IPS DF 6.9 (cell line): ENCODE measurements at places on chromosomes 11 and 22.

DNA sequence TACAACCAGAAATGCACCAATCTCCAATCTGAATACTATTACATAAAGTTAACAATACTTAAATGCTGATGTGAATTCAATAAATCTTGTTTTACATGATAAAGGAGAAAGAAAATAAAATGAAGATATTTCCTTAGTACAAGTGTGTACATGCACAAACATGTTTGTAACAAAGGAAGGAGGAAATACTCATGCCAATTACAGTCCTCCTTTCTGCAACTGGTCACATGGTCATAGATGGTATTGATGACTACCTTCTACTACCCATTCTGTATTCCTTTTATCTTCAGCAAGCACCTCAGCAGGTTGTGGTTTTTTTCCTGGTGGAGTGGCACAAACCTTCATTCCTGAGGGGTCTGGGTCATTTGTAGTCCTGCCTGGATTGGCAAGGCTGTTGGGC lies 214.2 kb upstream of the GUCY1A2 start:
- DNase-seq, result no peak

- no peak for DNase-seq
These were observed 368.4 kb downstream of the BUD13 start for GRCh38 chr11:116404462-116404798.

GRCh38 chr11:44426958-44427357 lies 117.0 kb upstream of the ALX4 start:
- DNase-seq, result no peak

- DNase-seq, result no peak
These were observed 2.9 kb downstream of the SYVN1 start for GRCh38 chr11:65131417-65131776.

- no peak for DNase-seq
These were observed 546 bp downstream of the DRAP1 start for GRCh38 chr11:65919573-65920371.

GRCh38 chr11:134176284-134176683 lies 47.5 kb downstream of the NCAPD3 start:
- DNase-seq, result no peak

GRCh38 chr11:95291946-95292345 lies 60.9 kb upstream of the SESN3 start:
- no peak for DNase-seq

GRCh38 chr22:47692811-47693210 lies 930.4 kb downstream of the TBC1D22A start:
- DNase-seq, result no peak

DNA sequence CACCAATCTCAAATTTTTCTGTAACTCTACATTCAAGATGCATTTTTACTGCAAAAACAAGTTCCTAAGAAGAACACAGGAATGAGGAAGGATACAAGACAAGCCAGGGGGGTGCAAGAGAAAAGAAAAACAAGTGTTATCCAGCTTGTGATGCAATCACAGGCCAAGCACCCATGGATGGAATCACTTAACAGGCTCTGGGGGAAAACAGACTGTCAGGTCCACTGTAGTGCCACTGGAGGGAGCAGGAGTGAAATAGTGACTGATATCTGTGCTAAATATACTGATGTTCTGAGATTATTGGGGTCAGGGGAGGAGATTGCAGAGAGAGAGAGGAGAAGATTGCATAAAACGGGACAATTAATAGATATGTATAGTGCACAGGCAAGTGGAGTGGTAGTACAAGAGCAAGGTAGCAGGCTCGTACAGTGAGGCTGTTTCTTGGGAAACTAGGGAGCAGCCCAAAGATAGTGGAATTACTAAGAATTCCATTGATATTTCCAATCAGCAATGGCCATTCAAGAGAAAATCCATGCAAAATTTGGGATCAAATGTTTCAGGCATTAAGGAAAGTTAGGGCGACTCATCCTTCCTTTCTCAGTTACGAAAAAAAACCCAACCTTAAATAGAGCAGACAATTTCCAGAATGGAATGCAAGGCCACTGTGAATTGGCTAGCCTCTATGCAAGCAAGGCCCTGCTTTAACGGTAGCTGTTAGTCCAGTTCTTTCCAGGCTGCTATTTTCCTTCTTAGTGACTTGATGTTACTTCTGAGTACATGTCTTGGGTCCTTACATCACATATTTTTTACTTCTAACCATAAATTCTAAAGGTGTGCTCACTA lies 52.2 kb upstream of the CEP126 start:
- no peak for DNase-seq

- no peak for DNase-seq
These were observed 87.1 kb upstream of the OPCML start for GRCh38 chr11:133619397-133619796.

GRCh38 chr11:134170919-134171281 lies 52.9 kb downstream of the NCAPD3 start:
- no peak for DNase-seq

DNA sequence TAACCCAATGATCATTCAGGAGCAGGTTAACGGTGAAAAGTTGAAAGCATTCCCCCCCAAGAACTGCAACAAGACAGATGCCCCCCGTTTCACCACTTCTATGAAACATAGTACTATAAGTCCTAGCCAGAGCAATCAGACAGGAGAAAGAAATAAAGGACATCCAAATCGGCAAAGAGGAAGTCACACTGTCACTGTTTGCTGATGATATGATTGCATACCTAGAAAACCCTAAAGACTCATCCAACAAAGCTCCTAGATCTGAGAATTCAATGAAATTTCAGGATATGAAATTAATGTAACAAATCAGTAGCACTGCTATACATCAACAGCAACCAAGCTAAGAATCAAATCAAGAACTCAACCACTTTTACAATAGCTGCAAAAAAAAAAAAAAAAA lies 32.8 kb downstream of the PIWIL3 start:
- DNase-seq, result no peak

DNA sequence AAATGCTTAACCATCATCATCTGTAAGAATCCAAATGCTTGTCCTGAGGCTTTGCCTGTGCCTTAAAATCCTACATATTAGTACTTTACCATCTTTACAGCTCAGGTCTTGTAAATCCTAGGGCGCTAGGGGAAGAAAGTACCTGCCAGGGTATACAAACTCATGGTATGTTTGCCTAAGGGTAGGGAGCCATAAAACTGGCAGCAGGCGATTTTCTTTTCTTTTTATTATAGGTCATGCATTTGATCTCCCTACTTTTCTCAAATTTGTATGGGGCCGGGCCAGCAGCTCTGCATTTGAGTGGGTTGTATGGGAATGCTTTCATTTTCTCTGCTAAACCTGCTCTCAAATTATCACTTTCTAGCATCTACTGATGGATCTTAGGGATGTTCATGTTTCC lies 24.0 kb upstream of the ZBED5 start:
- DNase-seq, result no peak

GRCh38 chr11:36700246-36700645 lies 102.2 kb upstream of the RAG2 start:
- no peak for DNase-seq

- no peak for DNase-seq
These were observed 5.8 kb downstream of the TSPAN4 start for GRCh38 chr11:848380-848931.

- no peak for DNase-seq
These were observed 67.5 kb downstream of the PLEKHA7 start for GRCh38 chr11:16946477-16947282.

- no peak for DNase-seq
These were observed 1.4 kb downstream of the CTTN start for GRCh38 chr11:70399681-70400112.

DNA sequence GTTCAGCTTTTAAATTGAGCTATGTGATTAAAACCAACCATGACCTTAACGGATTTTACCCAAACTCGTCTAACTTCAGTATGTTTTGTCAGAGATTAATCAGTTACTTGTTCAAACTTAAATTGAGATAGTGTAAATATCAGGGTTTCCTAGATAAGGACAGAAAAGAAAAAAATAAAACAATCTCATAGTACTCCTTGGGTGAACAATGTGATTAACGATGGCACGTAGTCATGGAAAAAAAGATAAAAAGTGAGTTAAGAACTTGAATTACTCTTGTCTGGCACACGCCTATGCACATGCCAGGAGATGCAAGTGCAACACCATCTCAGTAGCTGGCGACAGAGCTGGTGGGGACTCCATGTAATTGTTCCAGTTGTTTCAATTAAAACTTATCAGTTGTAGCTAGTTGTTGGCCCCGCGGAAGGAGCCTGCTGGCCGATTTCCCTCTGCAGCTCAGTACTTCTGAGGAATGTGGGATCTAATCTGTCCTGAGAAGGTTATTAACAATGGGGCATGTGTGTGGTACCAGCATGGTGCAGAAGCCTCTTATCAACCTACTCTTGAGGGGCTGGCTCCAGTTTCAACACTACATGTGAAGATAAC lies 3.0 kb downstream of the RASSF10 start:
- DNase-seq, result no peak

DNA sequence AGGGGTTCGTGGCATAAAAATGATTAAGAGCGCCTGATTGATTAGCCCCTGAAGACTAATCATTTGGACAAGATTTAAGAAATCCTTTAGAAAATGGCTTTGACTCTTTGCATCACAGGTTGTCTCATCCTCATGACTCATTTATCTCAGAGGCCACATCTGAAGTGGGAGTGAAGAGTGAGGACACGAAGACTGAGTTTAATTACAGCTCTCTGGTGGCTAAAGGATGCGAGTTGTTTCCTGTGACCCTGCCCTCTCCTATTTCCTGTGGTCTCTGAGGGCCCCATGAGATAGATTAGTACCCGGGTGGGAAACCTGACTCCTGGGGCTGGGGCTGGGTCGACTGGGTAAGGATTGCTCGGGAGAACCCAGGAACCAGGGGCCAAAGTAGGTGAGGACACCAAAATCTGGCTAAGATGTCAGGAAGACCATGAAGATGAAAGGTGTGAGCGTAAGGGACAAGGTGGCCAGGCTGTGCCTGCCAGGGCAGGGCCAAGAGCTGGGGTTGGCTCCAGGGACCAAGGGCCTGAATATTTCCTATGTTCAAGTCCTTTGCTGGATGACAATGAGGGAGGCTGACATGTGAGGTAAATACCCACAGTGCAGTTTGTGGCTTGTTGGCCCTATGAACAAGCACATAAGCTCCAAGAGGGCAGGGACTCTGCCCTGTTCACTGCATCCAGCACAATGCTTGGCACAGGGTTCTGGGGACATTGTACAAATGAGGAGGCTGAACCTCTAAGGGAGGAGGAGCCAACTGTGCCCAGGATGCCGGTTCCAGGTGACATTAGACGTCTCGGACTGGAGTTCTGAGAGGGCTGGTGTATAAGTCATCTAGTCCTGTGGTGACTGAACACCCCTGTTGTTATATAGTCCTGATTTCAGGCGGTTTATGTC lies 3.6 kb downstream of the OTOG start:
- DNase-seq, result no peak

DNA sequence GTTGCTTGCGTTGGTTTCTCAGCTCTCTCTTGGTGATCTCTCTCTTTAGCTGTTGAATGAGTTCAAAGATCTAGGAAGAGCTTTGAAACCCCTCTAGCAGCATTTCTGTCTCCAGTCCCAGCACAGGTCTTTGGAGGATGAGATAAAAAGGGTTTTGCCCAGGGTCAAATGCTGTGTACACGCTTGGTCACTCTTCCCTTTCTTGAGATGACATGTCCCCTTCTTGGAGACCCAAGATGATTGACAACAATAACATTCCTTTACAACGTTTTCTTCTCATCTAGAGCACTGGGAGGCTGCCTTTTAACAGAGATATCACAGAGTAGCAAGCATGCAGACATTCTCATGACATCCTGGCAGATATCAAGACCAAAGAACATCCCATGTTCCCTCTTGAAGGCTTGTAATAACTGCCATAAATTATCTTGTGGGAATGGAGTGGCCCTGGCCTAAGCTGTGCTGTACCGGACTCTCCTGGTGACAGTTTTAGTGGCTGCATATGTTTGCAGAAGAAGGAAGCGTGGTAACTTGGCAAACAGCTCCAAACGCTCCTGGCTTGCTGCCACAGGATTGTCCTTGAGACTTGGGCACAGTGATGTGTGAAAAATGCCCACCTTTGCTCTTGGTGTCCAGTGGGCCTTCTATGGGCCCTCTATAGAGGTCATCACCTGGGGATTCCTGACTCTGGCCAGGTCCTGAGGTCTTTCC lies 107.8 kb downstream of the PTPRJ start:
- DNase-seq, result no peak

- DNase-seq, result no peak
These were observed 122.4 kb upstream of the OR9Q1 start for GRCh38 chr11:57901278-57901677.

GRCh38 chr11:70191495-70192140 lies 11.5 kb upstream of the FADD start:
- DNase-seq, result no peak

DNA sequence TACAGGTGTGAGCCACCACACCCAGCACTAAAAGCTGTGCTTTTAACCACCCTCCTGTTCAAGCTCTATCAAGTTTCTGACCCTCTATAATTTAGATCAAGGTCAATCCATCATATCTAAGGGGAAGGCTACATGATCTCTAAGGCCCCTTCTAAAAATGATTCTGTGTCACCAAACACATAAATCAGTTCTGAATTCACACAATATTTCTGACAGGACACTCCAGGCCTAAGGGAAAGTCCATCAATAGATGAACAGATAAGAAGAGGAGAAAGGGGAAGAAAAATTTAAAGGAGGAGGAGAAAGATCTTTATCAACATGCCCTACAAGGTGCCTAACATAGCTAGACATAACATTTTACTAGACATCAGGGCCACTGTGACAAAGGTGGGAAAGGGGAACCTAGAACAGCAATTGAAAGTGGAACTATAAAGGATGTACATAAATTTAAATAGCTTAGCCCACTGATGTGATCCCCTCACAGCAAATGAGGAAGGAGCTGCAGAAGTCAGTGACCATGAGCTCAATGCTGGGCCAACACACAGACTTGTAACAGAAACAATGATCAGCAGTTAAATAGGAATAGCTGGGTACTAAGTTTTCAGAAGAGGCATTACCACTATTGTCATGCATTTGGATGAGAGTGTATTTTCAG lies 4.7 kb downstream of the PRCP start:
- DNase-seq, result no peak

GRCh38 chr11:83302151-83302550 lies 16.0 kb upstream of the CCDC90B start:
- no peak for DNase-seq

- DNase-seq, result no peak
These were observed 12.4 kb downstream of the TTC38 start for GRCh38 chr22:46280063-46280817.

DNA sequence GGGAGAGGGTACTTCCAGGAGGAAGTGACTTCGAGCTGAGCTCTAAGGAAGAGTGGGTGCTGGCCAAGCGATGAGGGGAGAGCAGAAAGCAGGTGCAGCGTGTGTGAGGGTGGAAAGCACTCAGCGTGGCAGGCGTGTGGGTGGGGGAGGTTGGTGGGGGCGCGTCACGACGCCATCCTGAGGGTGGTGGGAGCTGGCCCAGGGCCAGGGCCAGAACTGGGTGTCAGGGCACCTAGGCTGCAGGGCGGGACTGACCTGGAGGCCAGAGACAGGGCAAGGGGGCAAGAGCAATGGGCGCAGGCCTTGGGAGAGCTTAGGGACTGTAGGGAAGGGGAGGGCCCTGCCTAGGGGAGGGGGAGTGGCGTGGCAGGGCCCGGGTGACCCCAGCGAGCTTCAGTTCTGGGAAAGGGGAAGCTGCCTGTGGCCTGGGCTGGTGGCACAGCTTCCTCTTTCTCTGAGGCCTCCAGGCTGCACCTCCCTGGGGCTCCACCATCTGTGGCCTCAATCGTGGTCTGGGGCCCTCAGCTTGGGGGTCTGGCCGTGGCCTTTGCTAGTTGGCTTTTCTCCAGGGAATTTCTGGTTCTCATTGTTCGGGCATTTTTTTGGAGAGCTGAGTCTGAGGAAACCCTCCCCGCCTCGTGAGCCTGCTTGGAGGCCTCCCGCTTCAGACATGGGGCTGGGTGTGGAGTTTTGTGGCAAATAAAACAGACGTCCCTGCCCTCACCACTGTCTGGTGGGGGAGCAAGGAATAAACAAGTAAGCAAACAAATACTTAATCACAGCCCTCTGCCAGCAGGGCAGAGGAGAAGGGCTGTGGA lies 8.9 kb downstream of the RELT start:
- no peak for DNase-seq
